Amygdala (tissue), 56 donors: ENCODE measurements at places on chromosomes 3 and 15.

DNA sequence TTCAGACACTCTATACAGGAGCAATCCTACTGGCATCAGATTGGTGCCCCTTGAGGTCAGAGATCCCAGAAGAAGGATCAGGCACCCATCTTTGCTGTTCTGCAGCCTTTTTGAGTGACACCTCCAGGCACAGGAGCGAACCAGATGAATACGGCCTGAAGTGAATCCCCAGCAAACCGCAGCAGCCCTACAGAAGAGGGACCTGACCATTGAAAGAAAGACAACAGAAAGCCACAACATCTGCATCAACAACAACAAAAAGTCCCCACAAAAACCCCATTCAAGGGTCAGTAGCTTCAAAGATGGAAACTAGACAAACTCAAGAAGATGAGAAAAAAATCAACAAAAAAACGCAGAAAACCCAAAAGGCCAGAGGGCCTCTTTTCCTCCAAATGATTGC is 130.4 kb downstream of the PPM1L start:
- no peak for DNase-seq

GRCh38 chr3:148759430-148759829 is 61.7 kb downstream of the AGTR1 start:
- no peak for DNase-seq

- no peak for DNase-seq
Observed at GRCh38 chr3:188287762-188288505, 134.0 kb downstream of the LPP start.

GRCh38 chr3:27681249-27681748 is 40.8 kb downstream of the EOMES start:
- DNase-seq = no peak

- no peak for DNase-seq
Observed at GRCh38 chr3:153513236-153513635, 351.2 kb downstream of the RAP2B start.

DNA sequence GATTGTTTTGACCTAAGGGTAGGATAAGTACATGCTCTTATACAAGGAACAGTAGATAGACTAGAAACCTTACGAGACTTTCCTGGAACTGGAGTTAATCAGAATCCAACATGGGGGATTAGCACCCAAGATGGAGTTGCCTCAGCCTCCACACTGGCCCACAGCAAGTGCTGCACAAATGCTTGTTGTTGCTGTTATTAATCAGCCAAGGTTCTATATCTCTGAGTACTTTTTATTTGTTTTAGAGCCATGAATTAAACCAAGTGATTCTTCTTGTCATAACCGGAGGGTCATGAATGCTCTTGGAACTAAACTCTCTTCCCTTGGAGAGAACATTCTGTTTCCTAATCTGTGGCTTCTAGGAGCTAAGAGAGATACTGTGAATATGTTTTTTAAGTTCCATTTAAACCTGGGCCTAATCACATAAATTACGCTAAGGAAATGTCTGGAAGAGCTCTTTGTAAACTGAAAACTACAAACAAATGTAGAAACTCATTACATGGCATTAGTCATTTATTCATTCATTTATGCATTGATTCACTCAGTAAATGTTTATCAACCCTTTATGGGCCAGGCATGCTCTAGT is 5.7 kb upstream of the IL16 start:
- DNase-seq = no peak

GRCh38 chr3:16528581-16528993 is 15.1 kb upstream of the RFTN1 start:
- no peak for DNase-seq

DNA sequence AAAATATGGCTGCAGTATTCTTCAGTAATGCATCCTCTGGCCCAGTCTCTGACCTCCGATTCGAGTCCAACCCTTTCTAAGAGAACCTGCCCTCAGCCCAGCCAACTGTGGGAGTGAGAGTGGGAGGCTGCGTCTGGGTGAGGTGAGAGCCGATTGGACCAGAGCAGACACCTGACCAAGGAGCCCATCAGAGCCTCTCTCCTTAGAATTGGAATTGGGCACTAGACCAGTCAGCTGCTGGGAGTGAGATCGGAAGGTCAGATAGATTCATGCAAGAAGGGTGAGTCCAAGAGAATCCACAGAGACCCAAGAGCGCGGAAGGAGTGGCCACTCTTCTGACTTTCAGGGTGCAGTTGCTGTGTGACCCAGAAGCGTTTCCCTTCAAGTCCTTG is 10.2 kb downstream of the RASL12 start:
- no peak for DNase-seq

DNA sequence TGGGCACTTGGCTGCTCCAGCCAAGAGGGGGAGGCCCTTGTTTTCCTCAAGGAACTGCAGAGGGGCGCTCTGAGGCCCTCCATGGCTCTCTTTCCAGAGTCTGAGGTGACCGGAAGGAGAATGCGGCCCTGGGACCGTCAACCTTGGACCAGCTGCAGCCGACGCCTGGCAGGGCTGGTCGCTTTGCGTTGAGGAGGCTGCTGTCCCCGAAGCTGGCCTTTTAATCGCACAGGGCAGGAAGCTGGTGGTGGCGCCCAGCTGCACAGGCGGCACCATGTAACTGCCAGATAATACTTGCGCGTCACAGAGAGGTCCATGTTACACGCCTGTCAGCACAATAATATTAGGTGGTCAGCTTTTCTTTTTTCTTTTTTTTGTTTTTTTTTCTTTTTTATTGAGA is 875 bp upstream of the HLTF start:
- no peak for DNase-seq
